Osteocyte (in vitro differentiated cells): ENCODE measurements at places on chromosomes 3 and 15. TPM values are rescaled to one million over a fixed set of nuclear protein-coding genes. Genes with fewer than 3 reads are reported as not detected.

Gene A4GNT
- total RNA-seq = not detected in 2 replicates

GRCh38 chr3:45479621-45480035 is 91.3 kb downstream of the LARS2 start:
- peaks cover 16% of the 10 kb centered on the region for H3K36me3 ChIP-seq
- H3K27ac ChIP-seq = peak overlapping the region; percentile 88
- no peaks in the 10 kb centered on the region for H3K27me3 ChIP-seq
- H3K4me1 ChIP-seq = peaks cover 36% of the 10 kb centered on the region
- H3K4me3 ChIP-seq = no peak overlapping the region

DNA sequence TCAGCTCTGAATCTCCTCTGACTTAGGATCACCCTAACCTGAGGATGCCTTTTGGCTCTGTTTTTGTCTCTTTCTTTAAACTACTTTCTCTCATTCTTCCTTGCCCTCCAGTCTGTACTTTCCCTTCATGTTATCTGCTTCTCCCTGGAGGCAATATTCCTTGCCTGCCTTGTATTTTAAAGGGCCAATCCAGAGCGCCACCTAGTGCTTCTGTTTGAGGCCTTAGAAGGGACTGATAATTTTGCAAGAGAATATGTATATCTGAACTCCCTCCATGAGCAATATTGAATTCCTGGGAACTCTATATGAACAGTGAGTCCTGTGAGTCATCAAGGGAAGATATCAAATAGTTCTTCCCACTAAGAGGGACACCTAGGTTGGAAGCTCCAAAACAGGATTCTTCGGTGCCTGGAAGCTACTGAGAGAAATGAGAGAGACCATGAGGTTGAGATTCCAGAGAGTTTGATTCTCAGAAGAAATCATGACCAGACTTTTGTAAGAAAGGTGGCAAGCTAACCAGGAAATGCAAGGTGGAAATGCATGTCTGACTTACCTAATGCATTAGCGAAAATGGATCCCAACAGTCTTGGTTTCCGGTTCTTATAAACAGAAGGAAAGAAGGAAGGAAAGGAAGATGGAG is 203.8 kb upstream of the CD96 start:
- peak; percentile 85 for DNase-seq
- no peaks in the 10 kb centered on the region for H3K36me3 ChIP-seq
- peak overlapping the region; percentile 2 for H3K27ac ChIP-seq
- H3K27me3 ChIP-seq = no peaks in the 10 kb centered on the region
- no peak overlapping the region for H3K4me3 ChIP-seq

DNA sequence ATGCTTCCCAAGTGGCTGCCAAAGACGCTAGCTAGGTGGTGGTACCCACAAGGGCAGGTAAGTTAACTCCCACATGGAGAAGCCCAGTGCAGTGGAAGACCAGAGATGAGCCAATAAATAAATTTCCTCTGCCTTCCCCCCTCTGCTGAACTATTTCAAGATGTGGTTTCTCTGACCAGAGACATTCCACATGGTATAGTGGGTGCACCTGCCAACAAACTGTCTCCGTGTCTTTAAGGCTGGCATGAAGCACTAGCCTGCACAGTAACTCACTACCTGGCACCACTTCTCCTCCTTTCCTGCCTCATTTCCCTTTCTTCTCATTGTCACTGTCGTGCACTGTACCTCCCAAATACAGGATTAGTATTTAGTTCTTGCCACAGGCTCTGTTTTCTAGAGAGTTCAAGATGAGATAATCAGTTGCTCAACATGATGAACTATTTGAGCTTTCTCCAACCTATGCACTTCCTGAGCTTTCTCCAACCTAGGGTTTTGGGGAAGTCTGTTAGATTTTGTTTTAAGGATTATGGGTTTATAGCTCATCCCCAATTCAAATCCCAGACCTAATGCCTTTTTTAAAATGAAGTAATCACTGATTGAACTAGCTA is 8.4 kb upstream of the CRTAP start:
- DNase-seq = no peak
- no peak overlapping the region for H3K4me3 ChIP-seq
- H3K27ac ChIP-seq = no peak overlapping the region
- H3K4me1 ChIP-seq = no peaks in the 10 kb centered on the region
- H3K36me3 ChIP-seq = no peaks in the 10 kb centered on the region

GRCh38 chr3:66803721-66804695 is 194.1 kb upstream of the KBTBD8 start:
- no peak for DNase-seq
- H3K27me3 ChIP-seq = no peaks in the 10 kb centered on the region
- no peaks in the 10 kb centered on the region for H3K36me3 ChIP-seq
- peaks cover 7% of the 10 kb centered on the region for H3K4me1 ChIP-seq
- no peak overlapping the region for H3K27ac ChIP-seq

- H3K27ac ChIP-seq = no peak overlapping the region
- DNase-seq = no peak
- no peaks in the 10 kb centered on the region for H3K27me3 ChIP-seq
- H3K4me3 ChIP-seq = no peak overlapping the region
Observed at GRCh38 chr3:85709346-85709892, 750.6 kb downstream of the CADM2 start.

Gene MUC20
- 6.2 and 7.6 TPM in 2 replicates for total RNA-seq

GRCh38 chr3:170903123-170903522 is 5.3 kb downstream of the EIF5A2 start:
- H3K4me3 ChIP-seq = no peak overlapping the region
- H3K27ac ChIP-seq = no peak overlapping the region
- DNase-seq = no peak
- no peaks in the 10 kb centered on the region for H3K27me3 ChIP-seq
- peaks cover 19% of the 10 kb centered on the region for H3K36me3 ChIP-seq
- peaks cover 17% of the 10 kb centered on the region for H3K4me1 ChIP-seq

DNA sequence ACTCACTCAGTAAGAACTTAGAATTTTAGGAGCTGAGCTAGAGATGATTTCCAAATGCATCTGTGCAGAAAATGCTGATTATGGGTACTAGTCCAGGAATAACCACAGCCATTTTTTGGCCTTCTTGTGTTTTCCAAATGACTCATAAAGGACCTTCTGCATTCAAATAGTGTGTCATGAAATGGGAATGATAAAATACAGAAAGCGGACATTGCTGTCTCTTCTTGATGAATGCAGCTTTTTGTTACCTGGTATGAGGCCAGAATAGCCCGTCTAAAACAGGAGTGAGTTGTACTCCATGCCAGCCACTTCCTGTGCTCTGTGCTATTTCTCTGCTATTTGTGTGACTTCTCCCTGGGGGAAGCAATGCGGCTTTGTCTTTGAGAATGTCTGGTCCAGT is 20.5 kb upstream of the FRMD5 start:
- peaks cover 2% of the 10 kb centered on the region for H3K4me1 ChIP-seq
- H3K4me3 ChIP-seq = no peak overlapping the region
- H3K36me3 ChIP-seq = no peaks in the 10 kb centered on the region

Gene ANKUB1
- not detected in 2 replicates for total RNA-seq

Gene NRG4
- not detected in 2 replicates for total RNA-seq

Gene PRKCD
- total RNA-seq = 14.9 and 17.1 TPM in 2 replicates

Gene VEPH1
- 0.21 and 0.46 TPM in 2 replicates for total RNA-seq

- no peaks in the 10 kb centered on the region for H3K36me3 ChIP-seq
- peaks cover 10% of the 10 kb centered on the region for H3K4me1 ChIP-seq
- no peak for DNase-seq
- no peak overlapping the region for H3K27ac ChIP-seq
Observed at GRCh38 chr3:152841131-152841530, 6.2 kb downstream of the P2RY1 start.

- no peak for DNase-seq
- no peaks in the 10 kb centered on the region for H3K36me3 ChIP-seq
- no peak overlapping the region for H3K4me3 ChIP-seq
- peaks cover 4% of the 10 kb centered on the region for H3K27me3 ChIP-seq
- no peaks in the 10 kb centered on the region for H3K4me1 ChIP-seq
Observed at GRCh38 chr15:61393949-61394348, 164.8 kb upstream of the RORA start.

GRCh38 chr15:89654847-89655805 is at the start of gene KIF7:
TSS of gene KIF7 (minus strand) at chr15:89655467. CDS start at chr15:89652930, 2,537 bp downstream.
- no peaks in the 10 kb centered on the region for H3K27me3 ChIP-seq
- peak within 1 kb of the TSS; percentile 78 for H3K27ac ChIP-seq
- peaks cover 15% of the 10 kb centered on the region for H3K4me1 ChIP-seq
- peaks cover 4% of the 10 kb centered on the region for H3K36me3 ChIP-seq
- H3K4me3 ChIP-seq = peak within 1 kb of the TSS; percentile 91

DNA sequence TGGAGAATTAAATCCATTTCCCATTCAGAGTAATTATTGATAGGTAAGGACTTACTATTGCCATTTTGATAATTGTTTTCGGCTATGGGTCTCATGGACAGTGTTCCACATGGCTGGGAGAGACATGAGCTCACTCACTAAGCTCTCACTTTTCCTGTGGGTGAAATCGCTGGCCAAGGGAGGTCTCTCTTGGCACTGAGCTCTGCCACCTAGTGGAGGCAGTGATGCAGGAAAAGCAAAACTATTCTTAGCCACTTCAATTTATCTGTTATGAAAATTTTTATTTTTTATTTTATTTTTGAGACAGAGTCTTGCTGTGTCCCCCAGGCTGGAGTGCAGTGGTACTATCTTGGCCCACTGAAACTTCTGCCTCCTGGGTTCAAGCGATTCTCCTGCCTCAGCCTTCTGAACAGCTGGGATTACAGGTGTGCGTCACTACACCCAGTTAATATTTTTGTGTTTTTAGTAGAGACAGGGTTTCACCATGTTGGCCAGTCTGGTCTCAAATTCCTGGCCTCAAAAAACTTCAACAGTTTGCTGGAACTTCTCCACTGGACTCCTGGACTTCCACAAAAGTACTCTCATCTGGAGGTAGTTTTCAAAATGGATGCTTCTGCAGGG is 4.7 kb upstream of the RNF13 start:
- no peak for DNase-seq
- H3K27me3 ChIP-seq = peaks cover 29% of the 10 kb centered on the region
- peaks cover 9% of the 10 kb centered on the region for H3K4me1 ChIP-seq
- no peaks in the 10 kb centered on the region for H3K36me3 ChIP-seq
- H3K27ac ChIP-seq = no peak overlapping the region
- H3K4me3 ChIP-seq = no peak overlapping the region

Gene DLL4
- total RNA-seq = 0.39 and 0.54 TPM in 2 replicates

GRCh38 chr3:127087441-127087840 is 104.5 kb downstream of the PLXNA1 start:
- no peak overlapping the region for H3K4me3 ChIP-seq
- peaks cover 14% of the 10 kb centered on the region for H3K4me1 ChIP-seq
- DNase-seq = no peak
- peaks cover 23% of the 10 kb centered on the region for H3K27me3 ChIP-seq

DNA sequence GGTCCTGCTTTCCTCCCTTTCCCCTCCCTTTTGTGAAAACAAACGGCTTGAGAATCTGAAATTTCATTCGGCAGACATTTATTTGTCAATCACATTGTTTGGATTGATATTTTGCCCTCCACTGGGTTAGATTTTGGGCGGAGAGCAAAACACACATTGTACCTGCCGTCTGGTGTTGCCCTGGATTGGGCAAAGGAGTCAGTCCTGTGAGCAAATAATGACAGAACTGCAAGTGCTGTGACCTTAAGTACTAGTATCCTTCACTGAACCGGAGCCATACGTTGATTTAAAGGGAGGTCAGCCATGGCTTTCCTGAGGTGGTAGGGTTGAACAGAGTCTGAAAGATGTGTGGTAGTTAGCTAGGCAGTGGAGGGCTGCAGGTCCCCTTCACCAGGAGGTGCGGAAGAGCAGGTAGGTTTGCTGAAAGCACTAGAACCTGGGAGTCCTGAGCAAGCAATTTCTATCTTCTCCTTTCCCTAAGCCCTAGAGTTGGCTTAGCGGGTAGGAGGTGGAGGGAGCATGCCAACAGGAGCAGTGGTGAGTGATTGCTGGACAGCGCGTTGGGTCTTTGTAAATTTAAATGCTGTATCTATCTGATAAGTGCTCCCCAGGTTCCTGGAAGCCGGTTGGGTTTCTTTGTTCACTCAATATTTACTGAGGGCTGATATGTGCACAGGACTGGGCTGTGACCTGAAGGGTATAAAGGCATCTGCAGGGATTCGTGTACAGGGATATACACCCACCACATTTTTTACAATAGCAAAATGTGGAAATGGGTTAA is 2.0 kb downstream of the PDIA5 start:
- no peaks in the 10 kb centered on the region for H3K36me3 ChIP-seq
- DNase-seq = no peak
- H3K4me3 ChIP-seq = peak overlapping the region; percentile 90
- no peaks in the 10 kb centered on the region for H3K27me3 ChIP-seq
- H3K4me1 ChIP-seq = peaks cover 25% of the 10 kb centered on the region

Gene CCR2
- total RNA-seq = not detected in 2 replicates
